ENCODE measurements at places on chromosomes 16 and 17. TPM values are rescaled to one million over a fixed set of nuclear protein-coding genes. Genes with fewer than 3 reads are reported as not detected.

Gene MYO15A
- total RNA-seq: 0.44 TPM

Gene BEAN1
- not detected for total RNA-seq

Gene ATAD5
- total RNA-seq: 2.9 TPM

Gene KRT9
- total RNA-seq: not detected

Gene ABCA8
- total RNA-seq: 137 TPM

Gene CDH8
- not detected for total RNA-seq

Gene C17orf50
- total RNA-seq: not detected

Gene FOXN1
- not detected for total RNA-seq

Gene CCDC57
- 8.8 TPM for total RNA-seq

Gene ACAP1
- 4.4 TPM for total RNA-seq

Gene CDH3
- 0.34 TPM for total RNA-seq

Gene HCRT
- not detected for total RNA-seq

Gene MPV17L
- 16.7 TPM for total RNA-seq

Gene SOX8
- 1.0 TPM for total RNA-seq

Gene COPZ2
- total RNA-seq: 103 TPM

Gene TP53TG3B
- total RNA-seq: not detected

Gene KRTAP4-2
- not detected for total RNA-seq

Gene MARVELD3
- not detected for total RNA-seq

Gene KRT28
- not detected for total RNA-seq
